ENCODE measurements at places on chromosomes 5 and 9.

GRCh38 chr9:126421567-126422428 is 95.2 kb downstream of the MVB12B start:
- DNase-seq: no peak

GRCh38 chr5:151810449-151810848 is 38.7 kb downstream of the G3BP1 start:
- no peak for DNase-seq

GRCh38 chr9:70092190-70092589 is 48.5 kb downstream of the MAMDC2 start:
- DNase-seq: no peak

DNA sequence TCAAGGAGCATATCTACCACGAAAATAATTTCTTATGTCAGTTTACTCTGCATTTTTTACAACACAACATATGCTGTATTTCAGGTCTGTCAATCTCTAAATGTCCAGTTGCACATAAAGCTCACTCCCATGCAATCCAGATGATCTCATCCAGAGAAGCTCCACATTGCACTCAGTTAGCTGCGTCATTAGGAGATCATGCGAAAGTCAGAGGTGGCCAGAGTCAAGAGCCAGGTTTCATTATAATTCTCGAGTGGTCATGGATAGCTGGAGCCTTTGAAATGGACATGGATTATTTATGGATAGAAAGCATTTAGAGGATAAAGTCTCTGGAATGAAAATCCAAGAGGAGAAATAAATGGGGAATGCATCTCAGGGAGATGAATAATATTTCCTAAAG is 232.3 kb downstream of the GAS1 start:
- DNase-seq: no peak

GRCh38 chr5:158701406-158702177 is 398.1 kb downstream of the EBF1 start:
- peak; percentile 56 for DNase-seq

GRCh38 chr5:176319827-176320554 is 41.6 kb downstream of the KIAA1191 start:
- peak; percentile 26 for DNase-seq

DNA sequence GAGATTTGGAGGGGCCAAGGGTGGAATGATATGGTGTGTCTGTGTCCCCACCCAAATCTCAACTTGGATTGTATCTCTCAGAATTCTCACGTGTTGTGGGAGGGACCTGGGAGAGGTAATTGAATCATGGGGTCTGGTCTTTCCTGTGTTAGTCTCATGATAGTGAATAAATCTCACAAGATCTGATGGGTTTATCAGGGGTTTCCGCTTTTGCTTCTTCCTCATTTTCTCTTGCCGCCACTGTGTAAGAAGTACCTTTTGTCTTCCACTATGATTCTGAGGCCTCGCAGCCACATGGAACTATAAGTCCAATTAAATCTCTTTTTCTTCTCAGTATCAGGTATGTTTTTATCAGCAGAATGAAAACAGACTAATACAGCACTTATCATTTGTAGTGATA is 29.5 kb upstream of the SPIN1 start:
- DNase-seq: no peak

- no peak for DNase-seq
Measured at GRCh38 chr5:72005671-72006070, 101.6 kb upstream of the MAP1B start.

- no peak for DNase-seq
Measured at GRCh38 chr9:93601666-93602065, 25.3 kb downstream of the PHF2 start.

DNA sequence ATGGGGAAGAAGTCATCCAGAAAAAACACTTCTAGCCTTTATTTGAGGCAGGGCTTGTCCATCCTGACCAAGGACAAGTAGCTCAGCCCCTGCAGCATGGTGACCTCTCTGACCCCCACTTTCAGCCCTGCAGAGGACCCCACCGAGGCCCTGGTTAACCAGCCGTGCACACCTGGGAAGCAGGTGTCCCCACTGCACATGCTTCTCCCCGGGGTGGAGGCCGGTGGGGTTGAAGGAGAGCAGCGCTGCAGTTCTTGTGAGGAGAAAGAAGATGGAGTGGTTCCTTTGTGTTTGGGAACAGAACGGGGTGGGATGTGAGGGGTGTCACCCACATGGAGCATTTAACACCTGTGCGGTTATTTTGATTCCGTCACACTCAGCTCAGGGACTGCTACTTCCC is 21.1 kb upstream of the ZBTB34 start:
- no peak for DNase-seq

DNA sequence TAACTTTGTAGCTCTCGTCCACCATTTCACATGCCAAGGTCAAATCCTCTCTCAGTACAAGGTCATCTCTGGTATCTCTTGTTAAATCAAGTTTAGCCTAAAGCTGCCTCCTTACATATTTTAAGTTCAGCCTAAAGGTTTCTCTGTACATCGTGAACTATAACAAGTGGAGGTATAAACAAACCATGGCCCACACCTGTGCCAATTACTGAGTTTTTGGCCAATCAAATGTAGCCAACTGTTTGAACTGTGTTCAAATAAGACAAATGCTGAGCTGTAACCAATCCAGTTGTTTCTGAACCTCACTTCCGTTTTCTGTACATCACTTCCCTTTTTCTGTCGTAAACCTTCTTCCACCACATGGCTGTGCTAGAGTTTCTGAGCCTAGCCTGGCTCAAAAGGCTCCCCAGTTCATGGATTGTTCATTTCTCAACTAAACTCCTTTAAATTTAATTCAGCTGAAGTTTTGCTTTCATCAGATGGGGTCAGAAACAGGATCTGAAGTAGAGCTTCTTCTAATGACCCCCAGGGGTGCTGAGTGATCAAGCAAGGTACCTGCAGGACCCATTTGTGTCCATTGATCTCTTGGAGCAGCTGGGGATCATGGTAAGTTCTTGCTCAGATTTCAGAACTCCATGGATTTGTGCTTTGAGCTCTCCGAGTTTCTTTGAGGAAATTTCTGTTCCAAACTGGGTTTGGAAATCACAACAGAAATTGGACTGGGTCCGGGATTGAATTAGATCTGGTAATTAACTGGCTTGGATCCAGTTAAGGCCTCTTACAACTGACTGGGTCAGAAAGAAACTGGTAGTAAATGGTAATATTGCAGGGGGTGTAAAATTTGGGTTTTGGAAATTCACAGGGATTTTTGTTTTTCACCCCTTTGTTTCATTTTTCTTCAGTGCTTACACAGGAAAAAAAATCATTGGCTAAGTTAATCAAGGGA is 11.0 kb upstream of the NANS start:
- DNase-seq: no peak

DNA sequence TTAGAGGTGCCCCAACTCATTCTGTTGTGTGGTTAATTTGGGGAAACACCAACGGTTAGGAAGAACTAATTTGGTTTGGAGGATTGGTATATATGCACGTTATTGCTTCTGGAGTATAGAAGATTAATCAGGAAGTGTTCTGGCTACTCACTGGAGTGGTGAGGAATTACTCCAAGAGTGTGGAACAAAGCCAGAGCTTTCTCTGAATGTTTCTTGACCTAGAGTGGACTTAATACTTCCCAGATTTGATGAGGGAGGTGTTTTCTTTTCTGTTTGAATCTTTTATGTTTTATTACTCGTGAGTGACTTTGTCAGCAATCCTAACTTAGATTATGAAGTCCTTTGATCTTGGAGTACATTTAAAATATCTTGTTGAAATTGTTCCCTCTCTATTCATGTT is 163.7 kb downstream of the MAN2A1 start:
- DNase-seq: no peak

- no peak for DNase-seq
Measured at GRCh38 chr5:126199467-126199866, 223.7 kb upstream of the GRAMD2B start.

GRCh38 chr5:115333164-115333563 is 36.7 kb upstream of the CCDC112 start:
- no peak for DNase-seq

GRCh38 chr9:99398241-99398640 is 176.2 kb downstream of the SEC61B start:
- DNase-seq: no peak

- no peak for DNase-seq
Measured at GRCh38 chr5:56460681-56461191, 227.6 kb upstream of the ANKRD55 start.

DNA sequence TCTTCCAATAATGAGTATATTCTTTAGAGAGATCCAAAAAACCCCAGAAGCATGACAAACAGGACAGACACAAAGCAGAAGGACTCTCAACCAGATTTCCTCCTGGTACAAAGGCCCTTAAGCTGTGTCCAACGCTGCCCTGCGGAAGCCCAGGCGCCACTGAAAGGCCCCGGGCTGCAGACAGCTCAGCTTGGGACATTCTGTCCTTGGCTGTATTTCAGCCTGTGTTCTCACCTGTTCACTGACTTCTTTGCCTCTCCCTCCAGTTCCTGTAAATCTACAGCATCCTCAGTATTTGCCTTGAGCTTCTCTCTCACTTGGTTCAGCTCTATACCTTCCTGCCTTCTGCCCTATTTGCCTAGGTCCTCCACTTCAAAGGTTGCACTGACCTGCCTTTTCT is 96.5 kb downstream of the SH3TC2 start:
- DNase-seq: peak; percentile 48

- no peak for DNase-seq
Measured at GRCh38 chr5:167720676-167721260, 570.7 kb upstream of the WWC1 start.

GRCh38 chr9:18976709-18977531 is 56.1 kb downstream of the SAXO1 start:
- DNase-seq: peak; percentile 32

DNA sequence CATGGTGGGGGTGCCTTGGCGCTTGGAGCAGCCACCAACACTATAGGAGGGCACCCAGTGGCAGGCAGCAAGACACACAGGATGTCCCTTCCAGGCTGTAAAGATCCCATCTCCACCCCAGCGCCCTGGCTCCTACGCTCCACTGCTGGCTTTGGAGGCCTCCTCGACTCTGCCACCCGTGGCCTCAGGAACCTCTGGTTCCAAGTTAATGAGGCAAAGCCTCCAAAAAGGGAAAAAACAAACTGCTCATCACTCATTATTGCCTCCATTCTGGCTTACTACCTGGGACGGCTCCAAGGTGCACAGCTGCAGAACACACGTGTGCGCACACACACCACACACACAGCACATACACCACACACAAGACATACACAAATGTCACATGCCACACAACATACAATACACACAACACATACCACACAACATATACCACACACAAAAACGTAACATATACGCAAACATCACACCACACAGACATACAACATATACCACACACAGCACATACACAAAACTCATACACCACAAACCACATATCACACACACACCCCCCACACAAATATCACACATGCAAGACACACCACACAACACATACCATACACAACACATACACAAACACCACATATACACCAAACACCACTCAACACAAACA is 45.3 kb downstream of the ROR2 start:
- DNase-seq: no peak

GRCh38 chr5:119269061-119269944 is 86.5 kb upstream of the TNFAIP8 start:
- peak; percentile 57 for DNase-seq

DNA sequence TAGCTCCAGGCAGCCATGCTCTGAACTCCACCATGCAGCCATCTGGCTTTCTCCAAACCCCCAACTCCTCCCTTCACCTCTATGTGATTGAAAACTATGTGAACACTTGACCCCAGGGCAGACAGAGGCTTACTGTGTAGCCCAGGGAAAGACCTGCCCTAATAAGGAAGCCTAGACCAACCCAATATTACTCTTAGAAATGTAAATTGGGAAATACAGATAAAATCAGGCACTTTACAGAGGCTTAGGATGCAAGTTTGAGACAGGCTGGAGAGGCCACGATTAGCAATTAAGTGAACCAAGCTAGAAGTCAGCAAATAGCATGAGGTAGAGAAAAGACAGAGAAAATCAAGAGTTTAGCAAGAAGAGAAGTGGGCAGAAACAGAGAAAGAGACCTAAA is 141.7 kb upstream of the ABCA1 start:
- no peak for DNase-seq

- no peak for DNase-seq
Measured at GRCh38 chr9:109935406-109936087, 155.5 kb downstream of the PALM2AKAP2 start.

DNA sequence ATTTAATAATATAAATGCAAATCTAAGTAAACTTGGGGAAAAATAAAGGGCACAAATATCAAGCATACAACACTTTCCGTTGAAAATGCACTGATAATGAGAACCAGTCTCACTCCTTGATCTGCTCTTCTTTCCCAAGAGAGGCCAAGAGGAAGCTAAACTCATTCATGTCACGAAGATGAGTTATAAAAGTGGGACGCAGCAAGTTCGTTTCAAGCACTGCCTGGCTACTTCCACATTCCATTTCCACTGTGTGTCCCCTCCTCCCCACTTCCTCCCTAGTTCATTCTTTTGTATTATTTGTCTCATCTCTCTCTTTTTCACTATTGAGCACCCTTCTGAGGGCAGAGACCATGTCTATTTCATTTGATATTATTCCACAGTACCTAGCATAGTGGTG is 158.1 kb downstream of the SLC24A2 start:
- DNase-seq: no peak

- peak; percentile 50 for DNase-seq
Measured at GRCh38 chr9:108290839-108291585, 564.8 kb downstream of the ACTL7B start.

DNA sequence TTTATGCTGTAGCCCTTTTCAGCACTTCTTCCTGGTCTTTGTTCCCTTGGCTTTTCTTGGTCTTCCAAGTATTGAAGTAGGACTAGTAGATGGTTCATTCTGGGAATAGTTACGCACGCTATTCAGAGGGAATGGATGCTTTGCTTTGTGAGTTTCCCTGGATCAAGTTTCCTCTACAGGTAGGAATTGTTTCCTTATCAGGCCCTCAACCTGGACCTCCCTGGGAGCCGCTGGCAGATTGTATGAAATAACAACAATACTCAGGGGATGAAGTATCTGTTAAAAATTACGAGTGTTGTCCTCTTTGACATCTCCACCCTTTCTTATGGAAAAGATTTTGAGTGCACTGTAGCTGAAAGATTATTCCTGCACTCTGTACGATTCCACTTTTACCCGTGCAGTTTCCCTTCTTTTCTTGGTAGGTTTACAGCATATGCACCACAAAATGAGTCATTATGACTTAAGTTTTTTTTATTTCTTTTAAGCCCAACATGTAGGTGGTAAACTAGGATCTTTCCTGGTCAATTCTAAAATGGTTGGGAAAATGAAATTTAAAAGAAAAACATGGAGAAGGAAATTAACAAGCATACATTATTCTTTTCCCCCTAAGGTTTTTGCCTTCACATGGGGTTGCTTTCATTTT is 57.9 kb downstream of the ARHGAP26 start:
- DNase-seq: peak; percentile 68

DNA sequence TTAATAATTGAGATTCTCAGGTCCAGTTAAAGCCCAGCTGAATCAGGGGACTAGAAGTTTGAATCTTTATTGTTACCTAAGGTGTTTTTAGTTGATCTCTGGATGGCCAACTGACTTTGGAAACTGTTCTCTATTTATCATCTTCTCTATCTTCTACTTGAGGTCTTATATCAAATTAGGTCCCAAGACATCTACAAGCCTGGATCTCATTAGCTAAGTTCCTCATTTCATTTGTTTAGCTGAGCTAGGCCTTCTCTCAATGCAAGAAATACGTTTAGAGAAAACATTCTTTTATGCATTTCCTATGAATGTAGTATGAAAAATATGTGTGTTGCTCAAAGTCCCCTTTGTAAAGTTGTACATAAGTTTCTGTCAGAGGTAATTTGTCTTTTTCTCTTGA is 196.6 kb downstream of the PTTG1 start:
- no peak for DNase-seq

- peak; percentile 96 for DNase-seq
Measured at GRCh38 chr9:127049044-127049443, 73.4 kb downstream of the ANGPTL2 start.

Data from bronchial epithelial cell (primary cell).